Trophoblast cell (in vitro differentiated cells and primary cell): ENCODE measurements at places on chromosomes 2 and 18.

GRCh38 chr2:237568121-237568660, 1.8 kb downstream of the PRLH start:
- H3K27me3 ChIP-seq = no peaks in the 10 kb centered on the region
- H3K27ac ChIP-seq = no peak overlapping the region
- H3K4me1 ChIP-seq = peaks cover 5% of the 10 kb centered on the region
- H3K36me3 ChIP-seq = no peaks in the 10 kb centered on the region

- no peaks in the 10 kb centered on the region for H3K36me3 ChIP-seq
- H3K27me3 ChIP-seq = no peaks in the 10 kb centered on the region
- no peak overlapping the region for H3K4me3 ChIP-seq
- no peak for DNase-seq
- H3K4me1 ChIP-seq = no peaks in the 10 kb centered on the region
Observed at GRCh38 chr2:180938451-180938850, 42.0 kb upstream of the UBE2E3 start.

GRCh38 chr2:22880161-22880560, 504.8 kb upstream of the KLHL29 start:
- H3K4me1 ChIP-seq = no peaks in the 10 kb centered on the region
- no peak for DNase-seq

GRCh38 chr18:24539866-24540617, 79.6 kb downstream of the HRH4 start:
- no peak overlapping the region for H3K27ac ChIP-seq
- no peaks in the 10 kb centered on the region for H3K27me3 ChIP-seq
- DNase-seq = no peak

DNA sequence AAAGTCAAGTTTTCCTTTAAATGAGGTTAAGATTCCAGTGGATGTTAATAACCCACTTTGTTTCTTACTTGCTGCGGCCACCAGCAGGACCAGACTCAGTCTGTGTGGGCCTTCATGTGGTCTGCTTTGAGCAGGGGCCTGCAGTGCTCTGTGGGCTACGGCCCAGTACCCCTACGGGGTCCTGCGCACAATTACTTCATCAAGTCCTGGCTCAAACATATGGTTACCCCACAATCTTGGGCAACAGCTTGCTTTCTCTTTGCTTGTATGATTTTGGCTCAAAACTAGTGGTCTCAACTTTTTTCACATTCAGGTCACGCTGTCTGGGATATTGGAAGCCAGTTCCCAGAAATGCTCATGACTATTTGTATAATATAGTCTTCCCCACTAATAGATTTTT, 64.2 kb downstream of the PTPN2 start:
- H3K36me3 ChIP-seq = peaks cover 8% of the 10 kb centered on the region
- H3K27ac ChIP-seq = no peak overlapping the region
- no peaks in the 10 kb centered on the region for H3K27me3 ChIP-seq

- H3K4me3 ChIP-seq = no peak overlapping the region
- DNase-seq = no peak
- H3K36me3 ChIP-seq = no peaks in the 10 kb centered on the region
- H3K27ac ChIP-seq = no peak overlapping the region
Observed at GRCh38 chr2:237648016-237648381, 20.6 kb downstream of the LRRFIP1 start.

- no peak overlapping the region for H3K4me3 ChIP-seq
- DNase-seq = no peak
- no peaks in the 10 kb centered on the region for H3K4me1 ChIP-seq
- no peaks in the 10 kb centered on the region for H3K36me3 ChIP-seq
- H3K27me3 ChIP-seq = no peaks in the 10 kb centered on the region
- H3K27ac ChIP-seq = no peak overlapping the region
Observed at GRCh38 chr2:230459216-230459615, 43.2 kb downstream of the SP100 start.

- no peak overlapping the region for H3K4me3 ChIP-seq
- no peak for DNase-seq
Observed at GRCh38 chr2:23599667-23600066, 214.7 kb downstream of the KLHL29 start.

GRCh38 chr2:195779491-195779890, 122.5 kb downstream of the SLC39A10 start:
- no peaks in the 10 kb centered on the region for H3K36me3 ChIP-seq
- no peaks in the 10 kb centered on the region for H3K4me1 ChIP-seq
- DNase-seq = no peak
- H3K27me3 ChIP-seq = no peaks in the 10 kb centered on the region
- H3K27ac ChIP-seq = no peak overlapping the region
